ENCODE measurements at places on chromosomes 16 and 17.
A peak's percentile ranks its signal among the peaks of the same experiment; 100 is the strongest.

GRCh38 chr16:53805113-53805512 lies 101.2 kb downstream of the FTO start:
- no peak for DNase-seq

GRCh38 chr17:48155889-48156611 lies 48.5 kb downstream of the SNX11 start:
- no peak for DNase-seq

- no peak for DNase-seq
Measured at GRCh38 chr17:57880086-57880456, 30.2 kb upstream of the MRPS23 start.

DNA sequence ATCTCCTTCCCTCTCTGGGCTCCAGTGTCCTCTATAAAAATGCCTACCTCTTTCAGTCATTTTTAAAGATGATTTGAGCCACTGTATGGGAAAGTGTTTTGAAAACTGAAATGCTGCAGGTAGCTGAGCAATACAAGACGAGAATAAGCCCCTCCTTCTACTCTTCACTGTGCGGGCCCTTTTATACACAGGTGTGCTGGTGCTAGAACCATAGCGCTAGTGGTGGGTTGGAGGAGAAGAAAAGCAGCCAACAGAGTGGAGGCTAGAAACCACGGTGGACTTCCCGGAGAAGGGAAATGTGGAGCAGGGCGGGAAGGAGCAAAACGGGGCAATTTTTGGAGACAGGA lies 58.2 kb upstream of the DLX4 start:
- no peak for DNase-seq

GRCh38 chr16:89122322-89122851 lies 28.7 kb downstream of the ACSF3 start:
- DNase-seq: no peak

- DNase-seq: no peak
Measured at GRCh38 chr17:64377769-64378282, 12.8 kb downstream of the PECAM1 start.

DNA sequence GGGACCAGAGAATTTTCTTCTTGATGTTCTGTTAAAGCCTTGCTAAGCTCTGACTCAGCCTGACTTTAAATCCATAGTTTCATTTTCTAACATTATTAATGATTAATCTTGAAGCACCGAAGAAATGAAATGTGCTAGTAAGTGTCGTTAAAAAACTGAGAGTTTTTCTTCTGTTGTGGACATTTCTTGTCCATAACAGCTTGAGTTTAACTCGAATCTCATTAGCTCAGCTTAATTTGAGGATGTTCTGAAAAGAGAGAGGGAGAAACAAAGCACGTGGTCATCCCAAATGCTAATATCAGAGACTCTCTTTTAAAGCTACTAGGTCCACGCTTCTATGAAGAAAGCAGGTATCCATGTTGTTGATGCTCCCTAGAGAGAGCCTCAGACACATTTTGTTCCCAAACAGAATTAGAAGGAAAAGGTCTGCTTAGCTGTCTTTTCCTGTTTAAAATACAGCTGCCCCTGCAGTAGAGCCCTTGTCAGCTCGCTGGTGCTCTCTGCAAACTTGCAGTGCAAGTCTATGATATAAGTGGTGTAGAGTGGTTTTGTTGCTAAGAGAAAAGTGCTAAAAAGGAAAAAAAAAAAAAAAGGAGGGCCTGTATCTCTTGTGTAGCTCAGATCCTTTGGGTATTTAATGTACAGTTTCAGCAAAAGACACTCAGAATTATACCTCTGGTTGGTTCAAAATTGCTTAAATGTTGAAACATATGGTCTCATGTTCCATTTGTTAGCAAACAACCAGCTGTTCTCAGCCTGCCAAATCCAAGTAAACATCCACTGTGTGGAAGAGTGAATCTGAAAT lies 191.1 kb upstream of the TBX2 start:
- DNase-seq: peak; percentile 9

DNA sequence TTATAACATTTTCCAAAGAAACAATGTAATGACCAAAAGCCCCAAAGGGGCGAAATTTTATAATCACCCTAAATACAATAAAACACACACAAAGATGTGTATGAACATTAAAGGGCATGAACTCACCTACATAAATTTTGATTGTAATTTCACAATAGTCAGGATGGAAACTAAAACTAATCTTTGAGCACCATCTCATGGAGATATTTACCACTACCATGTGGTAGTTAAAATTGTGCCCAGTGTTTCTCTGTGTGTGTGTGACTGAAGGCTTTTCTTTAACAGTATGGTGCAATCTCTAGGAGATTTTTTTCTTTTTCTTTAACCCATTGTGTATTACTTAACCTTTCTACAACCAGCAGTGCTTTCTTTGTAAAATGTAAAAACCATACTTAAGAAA lies 19.7 kb upstream of the MEIOC start:
- DNase-seq: peak; percentile 5

- DNase-seq: no peak
Measured at GRCh38 chr17:59093702-59094231, 12.9 kb downstream of the TRIM37 start.

DNA sequence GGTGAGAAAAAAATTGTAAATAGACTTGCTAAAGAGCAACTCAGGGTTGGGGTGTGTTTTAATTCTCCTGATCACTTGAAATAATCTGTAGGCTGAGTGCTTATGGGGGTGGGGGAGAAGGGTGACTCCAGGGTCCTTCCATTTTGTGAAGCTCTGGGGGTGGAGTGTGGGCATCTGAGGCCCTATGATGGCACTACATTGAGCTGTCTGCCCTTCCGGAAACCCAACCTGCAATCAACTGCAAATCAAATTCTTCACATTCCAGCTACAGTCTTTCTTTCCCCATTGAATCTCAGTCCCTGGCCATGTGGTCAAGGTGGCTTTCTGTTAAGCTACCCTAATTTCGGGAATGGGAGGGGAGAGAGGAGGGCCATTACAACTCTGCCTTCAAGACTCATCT lies 6.0 kb upstream of the CDC6 start:
- no peak for DNase-seq

DNA sequence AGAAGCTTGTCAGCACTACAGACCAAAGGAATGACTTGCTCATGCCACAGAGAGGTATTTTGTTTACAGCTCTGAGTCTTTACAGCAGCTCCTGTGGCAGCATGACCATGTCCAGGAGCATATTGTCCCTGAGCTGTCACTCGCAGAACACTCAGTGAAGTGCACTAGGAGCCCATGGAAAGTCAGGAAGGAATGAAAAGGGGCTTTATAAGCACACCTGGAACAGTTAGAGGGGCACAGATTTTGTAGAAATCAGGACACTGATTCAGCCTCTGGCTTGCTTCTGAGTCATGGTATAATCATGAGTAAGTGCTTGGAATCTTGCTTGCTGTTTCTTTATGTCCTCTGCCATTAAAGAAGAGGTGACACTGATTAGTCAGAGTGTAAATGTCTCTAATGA lies 41.0 kb downstream of the TADA2A start:
- DNase-seq: no peak

DNA sequence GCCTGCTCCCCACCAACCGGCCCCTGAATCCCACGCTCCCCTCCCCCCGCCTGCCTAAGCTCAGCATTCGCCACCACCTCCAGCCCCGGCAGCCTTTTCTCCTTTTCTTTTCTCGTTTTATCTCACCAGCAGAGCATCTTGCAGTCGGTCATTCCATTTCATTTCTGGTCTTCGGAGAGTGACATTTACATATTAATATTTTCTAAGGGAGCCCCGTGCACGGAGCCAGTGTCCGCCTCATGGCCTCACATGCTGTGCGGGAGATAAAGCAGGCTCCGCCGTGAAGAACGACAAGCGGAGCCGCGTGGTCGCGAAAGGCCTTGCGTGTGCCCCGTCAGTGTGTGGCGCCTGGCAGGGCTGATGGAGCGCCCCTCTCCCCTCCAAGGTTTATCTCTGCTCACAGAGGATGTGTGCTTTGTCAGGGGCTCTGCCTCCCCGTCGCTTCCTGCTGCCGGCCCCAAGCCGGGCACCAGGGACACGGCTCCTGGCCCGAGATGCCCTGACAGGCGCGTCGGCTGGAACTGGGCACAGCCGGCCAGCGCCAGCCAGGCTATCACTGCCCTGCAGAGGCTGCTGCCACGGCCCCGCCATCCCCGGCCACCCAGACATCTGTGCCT lies 95.5 kb upstream of the GSE1 start:
- no peak for DNase-seq

- no peak for DNase-seq
Measured at GRCh38 chr16:89613231-89613953, at the start of gene DPEP1. Gene DPEP1 (plus strand): TSS chr16:89613642. CDS start chr16:89630411, 16,769 bp downstream.

DNA sequence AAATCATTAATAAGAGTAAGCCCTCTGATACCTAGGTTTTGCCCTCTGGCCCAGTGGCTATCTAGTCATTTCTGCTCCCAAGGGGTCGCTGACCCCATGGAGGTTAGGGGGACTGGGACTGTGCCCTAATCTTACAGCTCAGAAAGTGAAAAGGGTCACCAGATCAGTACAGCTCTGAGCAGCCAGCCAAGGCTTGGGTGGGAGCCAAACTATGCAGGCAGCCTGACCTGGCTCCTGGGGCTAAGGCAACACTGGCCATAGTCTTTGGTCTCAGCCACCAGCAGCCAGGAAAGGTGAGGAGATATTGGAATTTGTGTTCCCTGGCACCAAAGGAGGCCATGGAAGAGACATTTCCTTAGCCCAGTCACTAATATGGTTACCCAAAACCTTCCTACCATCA lies 67.6 kb downstream of the ASIC2 start:
- DNase-seq: no peak

GRCh38 chr17:3590231-3590630 lies 19.0 kb downstream of the TRPV1 start:
- no peak for DNase-seq

GRCh38 chr17:19024101-19025078 lies 19.8 kb upstream of the FAM83G start:
- no peak for DNase-seq

GRCh38 chr17:73404246-73404645 lies 92.4 kb upstream of the CDC42EP4 start:
- DNase-seq: no peak

- no peak for DNase-seq
Measured at GRCh38 chr17:7579834-7580603, 581 bp downstream of the CD68 start.

- no peak for DNase-seq
Measured at GRCh38 chr16:86040496-86040895, 141.5 kb downstream of the IRF8 start.

GRCh38 chr16:28820016-28820415 lies 2.8 kb upstream of the ATXN2L start:
- no peak for DNase-seq

- no peak for DNase-seq
Measured at GRCh38 chr17:75269844-75270217, 1.2 kb downstream of the MIF4GD start.

DNA sequence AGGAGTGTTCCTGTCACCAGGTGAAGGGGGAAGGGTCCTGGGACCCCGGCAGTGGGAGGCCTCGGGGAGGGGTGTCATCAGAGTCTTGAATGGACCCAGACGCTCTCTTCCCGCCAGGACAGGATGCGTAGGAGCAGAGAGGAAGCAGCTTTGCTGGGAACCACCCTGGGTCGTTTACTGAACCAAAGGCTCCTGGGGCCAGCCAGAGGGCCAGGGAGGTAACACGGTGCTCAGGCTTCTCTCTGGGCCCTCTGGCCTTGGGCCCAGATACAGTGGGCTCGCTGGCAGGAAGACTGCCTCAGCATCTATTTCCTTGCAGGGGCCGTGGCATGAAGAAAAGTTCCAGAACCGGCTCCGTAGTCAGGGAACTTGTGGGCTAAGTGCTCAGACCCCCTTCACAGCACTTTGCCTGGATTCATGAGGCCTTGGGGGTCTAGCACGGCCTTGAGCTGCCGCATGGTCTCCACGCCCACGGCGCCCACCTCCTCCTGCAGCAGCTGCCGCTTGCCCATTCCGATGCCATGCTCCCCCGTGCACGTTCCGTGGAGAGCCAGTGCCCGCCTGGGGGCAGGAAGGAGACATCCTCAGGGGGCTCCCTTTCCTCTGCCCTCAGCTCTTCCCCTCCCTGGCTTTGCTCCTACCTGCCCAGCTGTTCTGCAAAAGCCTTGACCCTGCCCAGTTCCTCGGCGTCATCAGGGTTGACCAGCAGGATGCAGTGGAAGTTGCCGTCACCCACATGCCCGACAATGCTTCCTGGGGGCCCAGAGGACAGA lies 4.4 kb downstream of the LDHD start:
- no peak for DNase-seq

GRCh38 chr16:59840169-59840568 lies 1106.1 kb upstream of the GOT2 start:
- no peak for DNase-seq
